ENCODE measurements at places on chromosomes 13 and 19.

GRCh38 chr13:79883216-79883615, 402.3 kb downstream of the NDFIP2 start:
- DNase-seq: no peak

DNA sequence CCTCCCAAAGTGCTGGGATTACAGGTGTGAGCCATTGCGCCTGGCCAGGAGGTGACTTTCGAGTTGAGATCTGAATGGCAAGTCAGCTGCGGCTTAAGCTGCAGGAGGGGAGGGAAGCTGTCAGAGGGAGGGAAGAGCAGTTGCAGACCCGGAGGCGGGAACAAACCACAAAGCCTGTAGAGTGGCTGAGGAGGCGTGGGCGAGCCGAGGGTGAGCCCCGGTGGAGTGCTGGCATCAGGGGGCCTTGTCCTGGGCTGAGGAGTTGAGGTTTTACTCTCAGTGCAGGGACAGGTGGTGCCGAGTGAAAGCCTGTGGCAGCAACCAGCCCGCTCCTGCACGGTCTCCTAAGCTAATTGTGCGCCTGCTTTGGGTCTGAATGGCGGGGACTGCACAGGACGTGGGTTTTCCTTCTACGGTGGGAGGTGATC, 24.2 kb downstream of the PPP1R37 start:
- DNase-seq: no peak

DNA sequence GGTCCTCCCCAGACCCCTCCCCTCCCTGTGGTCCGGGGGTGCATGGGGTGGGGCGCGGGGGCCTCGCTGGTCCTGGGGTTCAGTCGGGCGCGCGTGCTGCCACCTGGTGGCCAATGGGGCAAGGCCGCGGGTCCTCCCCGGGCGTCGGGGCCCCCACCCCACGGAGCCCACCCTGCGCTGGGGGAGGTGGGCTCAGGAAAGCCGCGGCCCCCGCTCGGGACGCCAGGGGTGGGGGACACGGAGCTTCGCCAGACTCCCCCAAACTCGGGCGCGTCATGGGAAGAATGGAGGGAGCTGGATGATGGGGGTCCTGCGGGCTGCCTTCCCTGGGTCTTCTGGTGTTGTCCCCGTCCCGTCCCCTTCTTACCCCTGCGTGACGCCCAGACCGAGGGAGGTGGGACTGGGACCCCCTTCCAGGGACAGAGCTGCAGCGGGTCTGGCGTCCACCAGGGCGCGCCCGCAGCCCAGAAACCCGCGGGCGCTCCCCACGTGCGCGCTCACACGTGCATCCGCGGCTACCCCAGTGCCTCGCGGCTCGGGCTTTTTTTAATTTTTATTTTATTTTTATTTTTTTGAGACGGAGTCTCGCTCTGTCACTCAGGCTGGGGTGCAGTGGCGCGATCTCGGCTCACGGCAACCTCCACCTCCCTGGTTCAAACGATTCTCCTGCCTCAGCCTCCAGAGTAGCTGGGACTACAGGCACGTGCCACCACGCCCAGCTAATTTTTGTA, 19.8 kb upstream of the TCF3 start:
- DNase-seq: no peak

- no peak for DNase-seq
These were observed 67.0 kb downstream of the NLRP5 start for GRCh38 chr19:56053596-56053995.

DNA sequence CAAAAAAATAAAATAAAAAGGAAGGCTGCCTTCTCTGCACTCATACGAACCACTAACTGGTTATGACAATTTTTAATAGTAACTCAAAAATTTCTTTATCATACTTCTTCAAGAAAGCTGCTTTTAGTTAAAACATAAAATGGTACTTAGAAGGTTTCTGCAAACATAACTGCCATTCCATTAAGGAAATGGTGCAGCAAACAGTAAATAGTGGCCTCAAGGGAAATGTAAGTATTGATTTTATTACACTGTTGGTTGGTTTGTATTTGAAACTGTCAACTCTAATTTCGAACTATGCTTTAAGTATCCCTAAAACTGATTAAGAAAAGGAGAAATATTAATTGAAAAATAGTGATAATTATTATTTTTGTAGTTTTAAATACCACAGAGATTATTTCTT, 278.0 kb downstream of the DACH1 start:
- DNase-seq: no peak

GRCh38 chr13:85825454-85825853, 26.2 kb upstream of the SLITRK6 start:
- DNase-seq: no peak

DNA sequence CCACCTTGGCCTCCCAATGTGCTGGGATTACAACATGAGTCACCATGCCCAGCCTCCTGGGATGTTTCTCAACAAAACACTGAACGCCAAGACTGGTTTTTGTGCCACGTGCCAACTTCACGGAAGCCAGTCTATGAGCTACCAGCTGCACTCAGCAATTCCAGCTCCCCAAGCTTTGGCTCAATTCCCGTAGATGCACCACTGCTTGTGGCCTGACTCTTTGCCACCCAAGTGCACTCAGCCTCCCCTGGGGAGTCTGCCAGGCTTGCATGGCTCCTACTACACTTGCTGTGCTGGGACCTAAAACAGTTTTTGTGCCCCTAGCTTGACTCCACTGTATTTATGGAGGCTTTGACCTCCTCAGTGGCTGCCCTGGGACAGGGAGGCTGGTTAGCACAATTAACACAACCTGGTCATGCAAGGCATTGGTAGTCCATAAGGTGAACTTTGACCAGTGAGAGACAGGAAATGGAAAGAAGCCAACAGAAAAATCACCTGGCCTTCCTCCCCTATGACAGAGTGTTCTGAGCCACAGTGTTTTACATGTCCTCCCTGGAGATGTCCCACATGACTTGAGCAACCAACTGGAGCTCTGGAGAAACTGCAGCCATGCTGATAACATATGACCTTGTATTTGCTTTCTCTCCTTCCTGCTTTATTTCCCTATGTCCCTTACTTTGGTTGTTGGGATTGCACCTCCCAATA, 1173.1 kb downstream of the UQCRFS1 start:
- DNase-seq: no peak

- no peak for DNase-seq
These were observed 664 bp upstream of the HCN2 start for GRCh38 chr19:588741-589692.

DNA sequence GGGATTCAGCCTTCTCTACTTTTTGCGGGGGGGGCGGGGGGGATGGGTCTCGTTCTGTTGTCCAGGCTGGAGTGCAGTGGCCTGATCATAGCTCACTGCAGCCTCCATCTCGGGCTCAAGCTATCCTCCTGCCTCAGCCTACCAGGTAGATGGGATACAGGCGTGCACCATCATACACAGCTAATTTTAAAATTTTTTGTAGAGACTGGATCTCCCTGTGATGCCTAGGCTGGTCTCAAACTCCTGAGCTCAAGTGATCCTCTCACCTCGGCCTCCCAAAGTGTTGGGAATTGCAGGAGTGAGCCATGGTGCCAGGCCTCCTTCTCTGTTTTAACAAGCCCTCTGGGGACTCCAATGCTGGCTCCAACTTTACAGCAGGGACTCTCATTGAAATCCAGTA, 569 bp upstream of the ZNF792 start:
- DNase-seq: no peak

DNA sequence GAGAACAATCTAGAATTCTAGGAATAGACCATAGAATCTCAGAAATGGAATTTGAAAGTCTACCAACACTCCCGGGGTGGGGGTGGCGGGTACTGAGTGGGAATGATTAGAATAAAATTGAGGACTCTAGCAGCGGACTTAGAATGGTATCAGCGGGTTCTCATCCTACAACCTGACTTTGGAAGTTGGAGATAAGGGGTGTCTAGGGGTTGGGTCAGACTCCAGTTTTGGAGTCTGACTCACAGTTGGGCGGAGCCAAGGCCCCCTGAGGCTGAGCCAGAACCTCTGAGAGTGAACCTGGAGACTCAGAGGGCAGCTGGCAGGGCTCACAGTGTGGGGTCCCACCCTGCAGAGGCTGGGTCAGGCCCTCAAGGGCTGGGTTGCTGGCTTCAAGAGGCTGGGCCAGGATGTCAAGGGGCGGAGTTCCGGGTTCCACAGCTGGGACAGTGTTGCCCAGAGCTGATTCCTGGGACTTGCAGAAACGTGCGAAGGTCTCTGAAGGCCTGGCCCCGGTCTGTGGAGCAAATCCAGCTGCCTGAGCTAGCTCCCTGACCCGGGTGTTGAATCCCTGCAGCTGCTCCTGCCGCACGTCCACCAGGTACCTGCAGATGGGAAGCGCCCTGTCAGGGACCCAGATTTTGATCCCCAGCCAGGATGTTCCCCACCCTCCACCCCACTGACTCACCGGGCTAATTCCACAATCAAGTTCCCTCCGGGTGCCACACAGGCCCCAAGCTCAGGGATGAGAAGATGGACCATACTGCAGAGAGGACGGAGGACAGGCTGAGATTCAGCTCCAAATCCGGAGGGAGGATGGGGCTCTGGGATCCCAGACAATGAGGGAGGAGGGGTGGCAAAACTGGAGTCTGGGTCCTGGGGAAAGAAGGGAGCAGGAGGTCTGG, 1.6 kb upstream of the TNNI3 start:
- peak; percentile 99 for DNase-seq

DNA sequence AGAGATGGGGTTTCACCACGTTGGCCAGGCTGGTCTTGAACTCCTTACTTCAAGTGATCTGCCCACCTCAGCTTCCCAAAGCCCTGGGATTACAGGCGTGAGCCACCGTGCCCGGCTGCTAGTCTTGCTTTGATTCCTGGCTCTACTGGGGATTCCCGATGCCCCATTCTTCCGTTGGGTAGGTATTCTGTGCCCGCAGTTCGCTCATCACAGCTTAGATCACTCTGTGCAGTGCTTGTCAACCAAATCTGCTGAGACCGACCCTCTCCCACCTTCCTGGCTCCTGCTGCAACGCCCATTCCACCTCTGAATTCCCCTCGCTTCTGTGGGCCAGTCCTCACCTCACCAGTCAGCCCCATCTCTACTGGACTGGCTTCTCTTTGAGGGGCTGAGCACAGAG, 4.6 kb upstream of the ZNF414 start:
- no peak for DNase-seq

- DNase-seq: no peak
These were observed 24.5 kb upstream of the SLC7A1 start for GRCh38 chr13:29619995-29620394.

GRCh38 chr13:53079691-53080090, 51.1 kb downstream of the OLFM4 start:
- DNase-seq: no peak

GRCh38 chr13:108980237-108980636, 350.8 kb downstream of the MYO16 start:
- DNase-seq: no peak

DNA sequence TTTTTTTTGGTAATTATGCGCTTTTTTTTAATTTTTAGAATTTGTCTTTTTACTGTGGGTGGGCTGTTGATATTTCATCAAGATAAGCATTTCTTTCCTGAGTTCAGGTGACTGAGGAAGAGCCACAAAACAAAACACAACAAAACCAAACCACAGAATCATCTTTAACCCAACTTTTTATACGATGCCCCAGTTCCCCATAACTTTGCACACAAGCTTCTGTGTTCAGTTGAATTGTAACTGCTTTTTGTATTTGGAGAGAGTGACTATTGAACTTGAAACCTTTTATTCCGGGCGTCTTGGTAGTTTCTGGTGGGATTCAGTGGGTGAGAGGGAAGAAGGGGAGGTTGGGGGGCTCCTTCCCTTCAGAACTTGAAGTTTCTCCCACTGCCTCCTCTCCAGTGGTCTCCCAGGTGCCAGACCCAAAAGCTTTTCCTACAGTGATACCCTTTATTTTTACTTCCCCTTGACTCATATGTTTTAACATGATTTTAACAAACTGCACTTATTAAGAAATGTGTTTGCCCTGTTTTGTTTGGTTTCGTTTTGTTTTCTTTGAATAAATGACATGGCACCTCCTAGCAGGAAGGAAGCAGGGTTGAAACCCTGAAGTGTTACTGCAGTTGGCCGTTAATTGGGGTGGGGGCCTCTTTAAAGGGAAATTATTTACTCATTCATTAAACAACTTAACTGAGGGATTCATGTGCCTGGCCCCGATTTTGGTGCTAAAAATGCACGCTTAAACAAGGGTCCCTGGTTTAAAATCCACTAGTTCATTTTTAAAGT, 2.7 kb upstream of the CCDC97 start:
- no peak for DNase-seq

DNA sequence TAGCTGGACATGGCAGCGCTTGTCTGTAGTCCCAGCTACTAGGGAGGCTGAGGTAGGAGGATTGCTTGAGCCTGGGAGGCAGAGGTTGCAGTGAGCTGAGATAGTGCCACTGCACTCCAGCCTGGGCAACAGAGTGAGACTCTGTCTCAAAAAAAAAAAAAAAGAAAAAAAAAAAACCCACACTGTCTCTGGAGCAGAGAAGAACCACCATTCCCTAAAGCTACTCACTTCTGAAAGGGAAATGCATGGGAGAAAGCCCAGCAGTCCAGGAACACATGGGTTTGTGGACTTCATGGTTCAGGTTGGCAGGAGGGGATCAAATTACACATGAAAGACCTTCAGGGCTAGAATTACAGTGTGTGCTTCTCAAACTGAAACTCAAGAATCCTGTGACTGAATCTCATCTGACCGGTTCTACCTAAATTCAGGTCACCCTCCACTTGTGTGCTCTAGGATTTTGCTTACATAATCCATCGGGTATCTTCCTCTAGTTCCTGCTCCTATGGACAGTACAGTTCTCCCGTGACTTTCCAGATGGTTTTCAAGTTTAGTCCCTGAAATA, 30.2 kb upstream of the CPB2 start:
- DNase-seq: no peak

- DNase-seq: no peak
These were observed 1.7 kb upstream of the RPS5 start for GRCh38 chr19:58385313-58385890.

GRCh38 chr19:40719414-40719894, 2.5 kb downstream of the ITPKC start:
- DNase-seq: no peak

DNA sequence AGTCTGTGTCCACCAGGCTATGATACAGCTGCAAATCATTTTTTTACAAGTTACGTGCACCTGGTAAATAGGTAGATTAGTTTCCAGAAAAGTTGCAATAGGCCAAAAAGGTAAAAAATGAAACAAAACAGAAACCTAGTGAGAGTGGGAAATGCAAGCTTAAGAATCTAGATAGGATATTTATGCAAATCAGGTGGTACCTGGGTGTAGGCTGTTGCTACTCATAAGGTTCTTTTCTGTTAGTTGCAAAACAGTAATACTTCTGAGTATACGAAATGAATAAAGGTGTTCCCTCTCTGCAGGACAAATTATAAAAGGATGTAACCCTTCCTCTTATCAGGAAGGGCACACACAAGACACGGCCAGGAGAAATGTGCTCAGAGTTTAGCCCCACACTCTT, 97.9 kb downstream of the UGGT2 start:
- DNase-seq: no peak

- DNase-seq: peak; percentile 89
These were observed 1.3 kb downstream of the IL11 start for GRCh38 chr19:55368701-55369563.

- DNase-seq: no peak
These were observed 48.0 kb downstream of the COMP start for GRCh38 chr19:18742838-18743783.

- DNase-seq: no peak
These were observed 22.4 kb downstream of the ENOX1 start for GRCh38 chr13:43764349-43764748.

GRCh38 chr13:20803180-20803965, 29.6 kb upstream of the EEF1AKMT1 start:
- DNase-seq: no peak

GRCh38 chr13:90740099-90740498, 607.4 kb upstream of the MIR17HG start:
- DNase-seq: no peak

Measured in H54 (cell line).